Stomach (tissue), 19 donors: ENCODE measurements at places on chromosomes 12 and 14. TPM values are rescaled to one million over a fixed set of nuclear protein-coding genes. Genes with fewer than 3 reads are reported as not detected.

- no peaks in the 10 kb centered on the region for H3K27me3 ChIP-seq
- no peaks in the 10 kb centered on the region for H3K36me3 ChIP-seq
- no peaks in the 10 kb centered on the region for H3K4me1 ChIP-seq
- no peak for DNase-seq
- no peak overlapping the region for H3K4me3 ChIP-seq
- H3K27ac ChIP-seq, result no peak overlapping the region
Measured at GRCh38 chr12:113040722-113041171, 15.8 kb upstream of the DTX1 start.

- H3K27me3 ChIP-seq, result no peaks in the 10 kb centered on the region
- H3K4me1 ChIP-seq, result peaks cover 32% of the 10 kb centered on the region
- H3K36me3 ChIP-seq, result no peaks in the 10 kb centered on the region
- no peak overlapping the region for H3K4me3 ChIP-seq
- peak overlapping the region; percentile 42 for H3K27ac ChIP-seq
Measured at GRCh38 chr12:46403719-46404070, 31.1 kb upstream of the SLC38A2 start.

GRCh38 chr12:105927564-105927963, 211.2 kb downstream of the NUAK1 start:
- H3K4me1 ChIP-seq, result no peaks in the 10 kb centered on the region
- no peaks in the 10 kb centered on the region for H3K36me3 ChIP-seq
- H3K27ac ChIP-seq, result no peak overlapping the region
- no peak for DNase-seq
- H3K4me3 ChIP-seq, result no peak overlapping the region

DNA sequence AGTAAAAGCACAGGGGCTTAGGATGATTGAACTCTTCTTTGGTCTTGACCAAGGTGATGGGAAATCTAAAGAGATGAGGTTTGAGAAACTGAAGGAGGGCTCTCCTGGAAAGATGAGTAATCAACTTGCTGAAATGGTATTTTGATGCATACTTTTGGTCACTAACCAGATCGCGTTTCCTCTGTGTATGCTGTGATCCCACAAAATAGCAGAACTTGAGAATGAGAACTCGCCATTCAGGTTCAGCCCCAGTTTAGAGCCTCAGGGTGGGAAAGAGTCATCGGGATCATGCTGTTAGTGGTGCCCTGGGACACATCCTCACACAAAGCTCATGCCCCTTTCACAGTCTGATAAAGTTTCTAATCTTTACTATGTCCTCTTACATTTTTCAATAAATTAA, 488.8 kb downstream of the ETNK1 start:
- no peaks in the 10 kb centered on the region for H3K36me3 ChIP-seq
- H3K4me1 ChIP-seq, result no peaks in the 10 kb centered on the region
- H3K27me3 ChIP-seq, result no peaks in the 10 kb centered on the region
- H3K27ac ChIP-seq, result no peak overlapping the region

DNA sequence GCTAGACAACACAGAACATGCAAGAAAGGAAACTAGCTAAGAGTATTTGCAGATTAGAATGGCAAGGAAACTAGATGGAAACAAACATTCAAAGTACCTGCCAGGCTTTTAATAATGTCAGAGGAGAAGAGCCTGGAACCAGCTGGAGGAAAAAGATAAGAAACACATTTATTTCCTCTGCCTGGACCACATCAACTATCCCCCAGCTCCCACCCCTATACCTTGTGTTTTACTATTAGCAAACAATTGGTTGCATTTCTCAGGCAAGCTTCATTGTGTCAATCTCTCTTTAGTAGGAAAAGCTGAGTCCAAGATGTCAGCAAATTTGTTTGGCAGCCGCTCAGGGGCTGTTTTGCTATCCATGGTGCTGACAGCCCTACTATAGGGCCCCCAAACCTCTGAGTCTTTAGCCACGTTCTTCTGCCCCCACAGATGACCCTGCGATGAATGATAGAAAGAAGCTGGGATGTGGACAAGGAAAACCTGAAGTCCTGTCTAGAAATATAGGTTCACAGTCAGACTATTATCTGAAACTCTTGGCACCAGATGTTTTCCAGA, 11.6 kb upstream of the SYNDIG1L start:
- H3K27me3 ChIP-seq, result no peaks in the 10 kb centered on the region
- H3K36me3 ChIP-seq, result no peaks in the 10 kb centered on the region
- no peaks in the 10 kb centered on the region for H3K4me1 ChIP-seq

GRCh38 chr12:82810568-82810967, 123.9 kb downstream of the TMTC2 start:
- no peak overlapping the region for H3K4me3 ChIP-seq
- DNase-seq, result no peak
- H3K4me1 ChIP-seq, result peaks cover 7% of the 10 kb centered on the region
- H3K27me3 ChIP-seq, result no peaks in the 10 kb centered on the region

GRCh38 chr12:15011162-15011561, 38.3 kb downstream of the PDE6H start:
- H3K4me3 ChIP-seq, result no peak overlapping the region
- no peaks in the 10 kb centered on the region for H3K4me1 ChIP-seq
- no peak for DNase-seq
- H3K36me3 ChIP-seq, result no peaks in the 10 kb centered on the region

DNA sequence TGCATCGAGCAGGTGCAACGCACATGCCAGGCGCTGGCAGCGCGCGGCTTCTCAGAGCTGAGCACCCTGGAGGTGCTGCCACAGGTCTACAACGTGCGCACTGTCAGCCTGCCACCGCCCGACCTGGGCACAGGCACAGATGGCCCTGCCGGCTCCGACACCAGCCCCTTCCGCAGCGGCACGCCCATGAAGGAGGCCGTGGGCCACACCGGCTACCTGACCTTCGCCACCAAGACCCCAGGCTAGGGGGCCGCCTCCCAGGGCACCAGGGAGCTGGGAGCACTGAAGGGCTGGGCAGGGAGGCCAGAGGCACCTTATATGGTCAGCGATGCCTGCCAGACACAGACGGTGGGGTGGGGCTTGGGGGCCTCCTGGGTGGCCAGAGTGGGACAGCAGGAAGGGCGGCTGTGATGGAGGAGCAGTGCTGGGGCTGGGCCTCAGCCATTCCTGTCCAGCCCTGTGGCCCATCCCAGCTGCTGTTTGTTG, 5.6 kb downstream of the TRMT61A start:
- H3K4me1 ChIP-seq, result peaks cover 43% of the 10 kb centered on the region
- no peak overlapping the region for H3K4me3 ChIP-seq
- DNase-seq, result peak; percentile 66
- H3K27me3 ChIP-seq, result no peaks in the 10 kb centered on the region
- H3K27ac ChIP-seq, result peak overlapping the region; percentile 77
- peaks cover 61% of the 10 kb centered on the region for H3K36me3 ChIP-seq

GRCh38 chr12:44504799-44505198, 371.3 kb downstream of the NELL2 start:
- no peak overlapping the region for H3K4me3 ChIP-seq
- H3K27ac ChIP-seq, result no peak overlapping the region
- no peak for DNase-seq
- H3K27me3 ChIP-seq, result no peaks in the 10 kb centered on the region

- H3K4me3 ChIP-seq, result no peak overlapping the region
- DNase-seq, result peak; percentile 52
- peak overlapping the region; percentile 80 for H3K27ac ChIP-seq
- no peaks in the 10 kb centered on the region for H3K27me3 ChIP-seq
- peaks cover 26% of the 10 kb centered on the region for H3K4me1 ChIP-seq
Measured at GRCh38 chr12:7959701-7960121, 23.7 kb upstream of the SLC2A3 start.

DNA sequence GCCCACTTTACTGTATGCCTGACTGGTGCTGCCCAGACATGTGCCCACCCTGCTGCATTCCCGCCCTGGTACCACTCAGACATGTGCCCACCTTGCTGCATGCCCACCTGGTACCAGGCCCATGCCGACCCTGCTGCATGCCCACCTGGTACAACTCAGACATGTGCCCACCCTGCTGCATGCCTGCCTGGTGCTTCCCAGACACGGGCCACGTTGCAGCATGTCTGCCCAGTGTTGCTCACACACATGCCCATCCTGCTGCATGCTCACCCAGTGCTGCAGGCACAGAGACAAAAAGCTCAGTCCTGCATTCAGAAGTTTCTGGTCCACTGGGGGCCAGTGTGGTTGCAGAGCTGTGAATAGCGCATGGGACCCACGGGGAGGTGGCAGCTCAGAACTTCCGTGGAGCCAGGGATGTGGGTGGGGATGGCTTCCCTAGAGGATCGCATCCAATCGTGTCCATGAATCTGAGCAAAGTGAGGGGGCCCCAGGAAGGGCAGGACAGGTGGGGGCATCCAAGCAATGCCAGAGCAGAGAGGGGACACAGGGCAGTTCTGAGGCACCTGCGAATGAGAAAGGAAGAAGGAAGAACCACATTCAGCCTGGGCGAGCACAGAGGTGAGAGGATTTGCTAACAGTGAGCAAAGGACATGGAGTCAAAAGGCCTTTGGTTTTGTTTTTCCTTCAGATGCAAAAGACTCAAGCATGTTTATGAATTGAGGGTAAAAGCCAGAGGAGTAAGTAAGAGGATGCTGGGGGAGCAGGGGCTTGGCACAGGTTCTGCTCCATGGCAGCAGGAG, 175.9 kb upstream of the C14orf180 start:
- H3K27me3 ChIP-seq, result no peaks in the 10 kb centered on the region
- H3K27ac ChIP-seq, result no peak overlapping the region
- DNase-seq, result peak; percentile 20
- H3K4me1 ChIP-seq, result no peaks in the 10 kb centered on the region
- H3K36me3 ChIP-seq, result no peaks in the 10 kb centered on the region

DNA sequence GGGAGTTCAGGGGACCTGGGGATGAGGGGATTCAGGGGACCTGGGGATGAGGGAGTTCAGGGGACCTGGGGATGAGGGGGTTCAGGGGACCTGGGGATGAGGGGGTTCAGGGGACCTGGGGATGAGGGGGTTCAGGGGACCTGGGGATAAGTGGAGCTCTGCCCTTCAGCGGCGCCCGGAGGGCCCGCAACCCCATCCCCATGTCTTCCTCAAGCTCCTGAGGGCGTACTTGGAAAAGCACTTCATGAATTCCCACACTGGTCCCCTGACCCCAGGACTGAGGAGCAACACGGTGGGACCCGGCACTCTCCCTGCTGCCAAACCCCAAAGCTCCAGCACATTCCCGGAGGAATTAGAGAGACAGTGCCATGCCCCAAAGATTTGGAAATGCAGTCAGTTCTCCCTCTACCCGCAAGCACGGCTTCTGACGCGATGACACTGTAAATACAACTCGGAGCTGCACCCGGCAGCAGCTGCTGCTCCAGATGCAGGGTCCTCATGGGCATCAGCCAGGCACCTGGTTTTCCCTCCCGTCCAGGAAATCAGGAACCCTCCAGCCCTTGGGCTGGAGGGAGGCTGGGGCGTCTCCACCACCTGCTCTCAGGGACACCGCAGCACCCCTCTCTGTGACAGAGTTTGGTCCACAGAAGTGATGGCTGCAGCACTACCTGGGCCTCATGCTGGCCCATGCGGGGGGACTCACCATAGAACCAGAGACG, 32.8 kb upstream of the C14orf180 start:
- H3K4me1 ChIP-seq, result no peaks in the 10 kb centered on the region
- DNase-seq, result no peak
- H3K36me3 ChIP-seq, result no peaks in the 10 kb centered on the region
- peaks cover 31% of the 10 kb centered on the region for H3K27me3 ChIP-seq

Gene DAO
- total RNA-seq, result not detected

Gene RNASE3
- not detected for total RNA-seq

Gene ASCL1
- total RNA-seq, result 0.55 TPM

Gene C1S
- total RNA-seq, result 270 TPM

Gene LGR5
- not detected for total RNA-seq

Gene HCAR3
- total RNA-seq, result not detected
